Stimulated activated CD4-positive, alpha-beta T cell treated with anti-CD3 and anti-CD28 coated beads, Interleukin-4, amount 100 ng/mL, for 4 hours (primary cell): ENCODE measurements at places on chromosomes 7 and 10.
A peak's percentile ranks its signal among the peaks of the same experiment; 100 is the strongest.

- DNase-seq: no peak
Observed at GRCh38 chr10:77644557-77645243, 7.1 kb upstream of the KCNMA1 start.

GRCh38 chr7:133050200-133050995, 31.5 kb downstream of the CHCHD3 start:
- no peak for DNase-seq

- DNase-seq: no peak
Observed at GRCh38 chr7:127158659-127159058, 94.1 kb downstream of the GRM8 start.

DNA sequence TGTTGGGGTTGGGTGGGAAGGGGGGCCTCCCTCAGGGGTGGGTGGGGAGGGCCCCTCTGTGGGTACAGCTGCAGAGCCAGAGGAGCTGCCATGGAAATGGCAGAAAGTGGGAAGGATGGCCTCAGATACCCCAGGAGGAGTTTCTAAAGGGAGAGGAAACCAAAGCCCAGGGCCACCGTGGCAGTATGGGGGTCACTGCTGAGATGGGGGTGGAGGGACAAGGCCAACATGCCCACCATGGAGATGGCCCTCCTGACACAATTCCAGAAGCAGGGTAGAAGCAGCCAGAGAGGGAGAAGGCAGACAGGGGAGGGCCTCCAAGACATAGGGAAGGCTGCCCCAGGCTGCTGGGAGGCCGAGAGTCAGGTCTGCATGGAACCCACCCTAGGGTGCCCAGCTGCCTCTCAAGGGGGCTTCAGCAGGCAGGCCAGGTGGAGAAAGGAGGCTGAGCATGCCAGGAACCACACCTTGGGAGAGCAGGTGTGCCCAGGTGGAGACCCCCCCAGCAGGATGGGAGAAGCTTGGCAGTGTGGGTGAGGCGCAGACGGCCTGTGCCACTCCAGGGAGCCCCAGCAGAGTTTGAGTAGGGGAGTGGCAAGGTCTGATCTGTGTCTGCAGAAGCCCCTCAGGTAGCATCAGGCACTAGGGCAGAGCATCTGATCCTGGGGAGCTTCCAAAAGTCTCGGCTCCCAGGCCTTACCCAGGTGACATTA, 146.8 kb downstream of the ARHGAP22 start:
- DNase-seq: no peak

DNA sequence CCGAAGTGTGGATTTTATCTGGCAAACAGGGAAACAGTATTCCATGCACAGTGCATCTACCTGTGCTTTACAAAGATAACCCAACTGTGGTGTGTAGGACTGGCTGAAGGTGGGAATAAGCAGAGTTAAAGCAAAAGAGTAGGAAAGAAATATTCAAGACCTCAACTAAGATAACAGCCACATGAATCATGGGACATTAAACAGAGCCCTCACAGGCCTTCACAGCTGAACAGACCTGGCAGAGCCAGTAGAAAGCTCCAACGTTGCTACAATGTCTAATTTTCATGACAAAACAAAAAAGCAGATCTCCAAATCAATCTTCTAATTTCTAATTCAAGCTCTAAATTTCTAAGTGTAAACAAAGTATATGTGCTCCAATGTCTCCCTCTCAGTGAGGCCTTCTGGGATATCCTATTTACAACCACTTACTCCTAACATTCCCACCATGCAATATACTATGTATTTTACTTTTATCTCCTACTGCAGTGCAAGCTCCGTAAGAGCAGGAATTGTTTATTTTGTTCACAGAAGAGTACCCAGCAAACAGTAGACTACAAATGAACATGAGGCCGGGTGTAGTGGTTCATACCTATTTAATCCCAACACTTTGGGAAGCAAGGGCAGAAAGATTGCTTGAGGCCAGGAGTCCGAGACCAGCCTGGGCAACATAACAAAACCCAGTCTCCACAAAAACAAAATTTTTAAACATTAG, 63.5 kb downstream of the UBE2H start:
- no peak for DNase-seq

- no peak for DNase-seq
Observed at GRCh38 chr7:31705377-31705776, 18.4 kb downstream of the PPP1R17 start.

DNA sequence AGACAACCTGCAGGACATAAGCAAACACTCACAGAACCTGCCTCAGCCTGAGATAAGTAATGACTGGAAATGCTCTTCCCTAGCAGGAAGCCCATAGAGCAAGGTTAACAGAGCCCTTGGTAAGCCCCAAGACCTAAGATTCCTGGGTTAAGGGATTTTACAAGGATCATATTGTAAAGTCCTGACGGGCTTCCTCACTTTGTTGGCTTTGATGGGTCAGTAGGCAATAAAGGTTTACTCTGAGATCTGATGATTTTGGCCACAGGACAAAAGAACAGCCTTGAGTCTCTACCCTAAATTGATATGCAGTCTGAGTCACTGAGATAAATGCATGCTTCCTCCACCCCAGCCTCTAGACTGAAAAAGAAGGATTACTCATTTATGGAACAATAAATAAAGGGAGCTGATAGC, 270.8 kb downstream of the HTR7 start:
- no peak for DNase-seq

DNA sequence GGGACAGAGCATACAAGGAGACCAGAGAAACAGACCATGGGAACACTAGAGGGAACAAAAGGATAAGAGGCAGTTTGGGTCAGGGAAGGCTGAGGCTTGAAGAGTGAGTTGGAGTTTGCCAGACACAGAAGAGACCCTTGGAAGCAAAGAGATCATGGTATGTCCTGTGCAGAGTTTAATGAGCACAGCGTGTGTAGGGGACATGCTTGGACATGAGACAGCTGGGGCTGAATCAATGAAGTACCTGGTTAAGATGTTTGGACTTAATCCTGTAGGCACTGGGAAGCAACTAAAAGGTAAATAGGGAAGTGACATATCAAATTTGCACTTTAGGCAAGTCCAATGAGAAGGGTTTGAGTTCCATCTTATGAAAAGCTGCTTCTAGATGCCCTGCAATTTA, 79.6 kb downstream of the KIAA1217 start:
- DNase-seq: no peak

DNA sequence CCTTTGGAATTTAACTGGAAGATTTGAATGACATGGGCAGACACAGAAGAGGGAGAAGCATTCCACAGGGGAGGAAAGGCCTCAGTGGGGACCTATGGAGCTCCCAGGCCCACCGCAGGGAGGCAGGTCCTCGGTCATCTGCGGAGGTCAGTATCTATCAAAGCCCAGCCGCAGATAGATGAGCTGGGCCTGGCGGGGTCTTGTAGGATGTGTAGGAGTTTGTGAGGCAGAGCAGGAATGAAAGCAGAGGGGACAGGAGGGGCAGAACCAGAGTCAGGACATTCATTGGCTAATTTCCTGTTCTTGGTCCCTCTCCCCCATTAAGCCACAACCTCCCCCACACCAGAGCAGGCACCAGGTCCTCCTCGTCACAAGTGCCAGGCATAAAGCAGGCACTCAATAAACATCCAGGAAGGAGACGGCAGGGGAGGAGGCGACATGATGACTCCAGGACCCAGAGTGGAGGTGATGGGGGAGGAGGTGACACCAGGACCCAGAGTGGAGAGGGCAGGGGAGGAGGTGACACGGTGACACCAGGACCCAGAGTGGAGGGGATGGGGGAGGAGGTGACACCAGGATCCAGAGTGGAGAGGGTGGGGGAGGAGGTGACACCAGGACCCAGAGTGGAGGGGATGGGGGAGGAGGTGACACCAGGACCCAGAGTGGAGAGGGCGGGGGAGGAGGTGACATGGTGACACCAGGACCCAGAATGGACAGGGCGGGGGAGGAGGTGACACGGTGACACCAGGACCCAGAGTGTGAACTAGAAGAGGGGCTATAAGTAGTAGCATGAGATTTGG, 83.7 kb upstream of the PDGFA start:
- DNase-seq: peak; percentile 48

DNA sequence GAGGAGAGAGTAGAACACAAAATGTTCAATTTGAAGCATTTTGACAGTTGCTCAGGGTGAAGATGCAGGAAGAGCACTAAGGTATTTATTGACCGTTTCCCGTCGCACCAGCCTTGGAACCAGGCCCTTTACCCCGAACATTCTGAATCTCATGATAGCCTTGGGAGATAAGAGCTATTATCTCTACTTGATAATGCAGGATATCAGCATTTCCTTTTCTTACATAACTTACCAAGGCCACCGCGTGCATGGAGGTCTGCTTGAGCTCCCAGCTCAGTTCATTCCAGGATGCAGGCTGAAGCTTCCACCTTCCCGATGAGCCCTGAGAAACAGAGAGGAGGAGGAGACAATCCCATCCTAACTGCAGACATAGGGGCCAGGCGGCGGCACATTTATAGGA, 324.2 kb upstream of the COBL start:
- DNase-seq: no peak

DNA sequence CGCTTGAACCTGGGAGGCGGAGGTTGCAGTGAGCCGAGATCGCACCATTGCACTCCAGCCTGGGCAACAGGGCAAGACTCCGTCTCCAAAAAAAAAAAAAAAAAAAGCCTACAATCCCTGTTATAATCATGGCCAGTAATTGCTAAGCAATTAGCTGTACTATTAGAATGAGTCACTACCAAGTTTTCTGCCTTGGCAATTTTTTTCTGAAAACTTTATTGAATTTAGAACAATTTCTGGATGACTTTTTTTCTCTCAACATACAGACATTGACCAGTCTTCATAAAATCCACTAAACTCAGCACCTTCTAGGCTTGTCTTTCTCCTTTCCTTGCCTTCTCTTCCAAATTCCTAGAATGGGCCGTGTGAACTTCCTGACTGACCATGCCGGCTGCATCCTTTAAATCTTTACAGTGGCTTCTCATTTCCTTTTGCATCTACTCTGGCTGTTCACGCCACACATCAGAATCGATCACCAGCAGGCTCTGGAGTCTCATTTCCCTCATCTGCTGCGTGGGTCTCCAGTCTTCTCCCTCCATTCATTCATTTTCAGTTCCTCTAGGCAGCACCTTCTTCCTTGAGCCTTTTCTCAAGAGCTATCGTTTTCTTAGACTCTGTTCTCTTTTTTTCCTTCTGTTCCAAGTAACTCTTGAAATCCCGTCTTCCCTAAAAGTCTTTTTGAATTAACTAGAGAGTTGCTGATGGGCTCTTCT, 107.9 kb downstream of the KAT6B start:
- DNase-seq: no peak

DNA sequence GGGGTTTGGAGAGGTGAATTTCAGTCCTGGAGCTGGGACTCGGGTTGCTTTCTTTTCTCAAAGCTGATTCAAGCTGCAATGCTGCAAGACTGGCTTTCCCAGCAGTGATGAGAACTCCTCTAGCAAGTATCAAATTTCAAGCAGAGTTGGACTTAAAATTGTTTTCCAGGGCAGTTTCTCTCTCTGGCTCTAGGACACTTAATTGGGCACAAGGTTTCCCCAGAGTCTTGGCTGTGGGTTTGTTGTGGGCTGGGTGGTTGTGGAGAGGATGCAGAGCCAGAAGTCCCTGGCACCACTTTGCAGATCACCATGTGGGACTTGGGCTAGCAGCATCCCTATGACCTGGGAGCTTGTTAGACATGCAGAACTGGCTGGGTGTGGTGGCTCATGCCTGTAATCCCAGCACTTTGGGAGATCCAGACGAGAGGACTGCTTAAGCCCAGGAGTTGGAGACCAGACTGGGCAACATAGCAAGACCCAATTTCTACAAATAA, 16.8 kb downstream of the AKR1B15 start:
- no peak for DNase-seq

DNA sequence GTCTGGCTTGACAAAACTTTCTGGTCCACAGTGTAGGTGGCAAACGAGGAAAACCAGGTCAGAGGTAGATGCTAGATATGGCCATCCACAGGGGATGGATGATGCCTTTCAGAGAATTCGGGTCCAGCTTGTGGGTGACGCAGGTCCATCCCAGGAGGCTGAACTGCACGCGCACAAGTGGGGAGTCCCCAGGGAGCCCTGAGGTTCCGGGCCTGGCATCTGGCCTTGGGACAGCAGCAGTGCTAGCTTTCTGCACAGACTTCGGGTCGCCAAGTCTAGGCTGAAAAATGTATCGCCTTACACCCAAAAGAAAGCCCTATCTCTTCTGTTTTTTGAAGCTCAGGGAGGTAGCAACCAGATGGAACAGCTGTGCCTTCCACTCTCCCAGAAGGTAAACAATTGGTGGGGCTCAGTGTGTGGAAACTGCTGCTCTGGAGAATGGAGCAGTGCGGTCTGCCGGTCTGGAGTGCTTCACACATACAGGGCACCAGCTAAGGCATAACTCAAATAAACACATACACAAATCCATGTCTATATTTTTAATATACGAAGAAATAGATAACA, 119.3 kb upstream of the ACBD5 start:
- no peak for DNase-seq

DNA sequence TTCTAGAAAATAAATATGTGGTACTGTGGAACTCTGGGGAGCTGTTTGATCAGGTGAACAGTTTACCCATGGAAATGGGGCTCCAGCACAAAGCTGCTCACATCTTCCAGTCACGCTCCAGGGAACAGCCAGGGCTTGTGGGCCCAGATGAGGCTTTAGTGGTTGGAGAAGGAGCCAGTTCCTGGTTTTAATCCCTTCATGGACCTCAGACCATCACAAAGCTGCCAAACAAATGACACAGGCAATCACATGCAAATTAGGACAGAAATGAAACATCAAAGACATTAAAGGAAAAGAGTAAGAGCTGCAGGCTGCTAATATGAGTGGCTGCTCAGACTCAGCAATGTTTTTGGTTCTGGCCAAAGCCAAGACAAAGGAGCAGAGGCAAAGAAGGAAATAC, 2.2 kb upstream of the ATP6V0E2 start:
- DNase-seq: no peak

DNA sequence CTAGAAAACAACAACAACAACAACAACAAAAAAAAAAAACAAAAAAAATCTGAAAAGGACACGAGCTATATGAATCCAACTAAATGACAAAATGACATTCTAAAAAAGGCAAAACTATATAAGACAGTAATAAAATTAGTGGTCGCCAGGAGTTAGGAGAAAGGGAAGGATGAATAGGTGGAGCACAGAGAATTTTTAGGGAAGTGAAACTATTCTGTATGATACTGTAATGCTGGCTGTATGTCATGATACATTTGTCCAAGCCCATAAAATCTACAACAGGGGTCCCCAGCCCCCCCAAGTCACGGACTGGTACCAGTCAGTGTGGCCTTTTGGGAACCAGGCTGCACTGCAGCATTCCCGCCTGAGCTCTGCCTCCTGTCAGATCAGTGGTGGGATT, 2.8 kb upstream of the PUS7 start:
- DNase-seq: no peak

DNA sequence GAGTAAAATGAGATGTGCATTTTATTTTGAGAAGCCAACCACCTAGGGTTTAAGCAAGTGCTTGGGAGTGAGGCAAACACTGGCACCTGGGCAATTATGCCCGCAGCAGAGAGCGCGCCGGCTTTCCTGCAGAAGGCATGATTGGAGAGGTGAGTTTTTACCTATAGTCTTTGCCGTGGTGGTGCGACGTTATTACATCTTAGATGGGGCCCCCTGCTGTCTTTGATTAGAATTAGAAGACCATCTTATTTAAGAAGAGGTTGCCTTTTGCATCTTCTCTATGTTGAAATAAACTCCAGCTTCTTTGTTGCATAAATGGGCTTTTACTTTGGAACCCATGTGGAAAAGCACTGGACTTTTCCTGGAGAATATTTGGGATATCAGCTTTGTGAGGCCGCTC, 409.5 kb downstream of the GLRX3 start:
- DNase-seq: no peak
